AG04450 (cell line): ENCODE measurements at places on chromosomes 5 and 9.

DNA sequence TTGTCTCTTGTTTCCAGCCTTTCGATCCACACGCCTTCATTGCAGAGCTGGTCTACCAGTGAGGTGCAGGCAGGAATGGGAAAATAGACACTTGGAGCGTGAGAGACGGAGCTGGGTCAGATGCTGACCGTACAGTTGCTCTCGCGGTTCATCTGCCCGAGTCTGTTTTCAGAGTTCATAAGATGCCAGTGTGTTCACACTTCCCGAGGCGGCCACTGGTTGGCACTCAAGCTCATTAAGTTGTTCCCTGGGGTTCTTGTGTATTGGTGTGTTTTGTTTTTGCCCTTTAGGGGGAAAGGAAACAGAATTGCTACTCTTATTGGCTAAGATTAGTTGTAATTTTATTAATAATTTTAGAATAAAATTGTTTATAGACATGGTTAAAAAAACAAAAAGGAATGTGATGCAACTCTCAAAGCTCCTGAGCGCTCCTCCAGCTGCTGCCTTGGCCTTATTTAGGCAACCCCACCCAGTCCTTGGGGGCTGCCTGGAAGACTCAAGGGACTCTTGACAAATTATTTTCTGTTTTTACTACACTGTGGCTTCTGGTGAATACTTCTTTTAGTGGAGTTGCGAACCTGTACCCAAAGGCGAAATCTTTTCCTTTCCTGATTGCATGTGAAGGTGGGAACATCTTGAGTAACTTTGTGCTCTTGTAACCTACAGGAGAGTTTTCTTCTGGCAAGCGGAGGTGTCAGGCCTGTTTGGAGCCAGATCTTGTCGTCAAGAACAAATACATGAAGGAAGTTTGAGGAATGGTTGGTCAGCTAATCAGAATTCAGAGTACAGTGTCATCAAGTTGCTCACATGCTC is 146.1 kb downstream of the MAST4 start:
- DNase-seq, result no peak

DNA sequence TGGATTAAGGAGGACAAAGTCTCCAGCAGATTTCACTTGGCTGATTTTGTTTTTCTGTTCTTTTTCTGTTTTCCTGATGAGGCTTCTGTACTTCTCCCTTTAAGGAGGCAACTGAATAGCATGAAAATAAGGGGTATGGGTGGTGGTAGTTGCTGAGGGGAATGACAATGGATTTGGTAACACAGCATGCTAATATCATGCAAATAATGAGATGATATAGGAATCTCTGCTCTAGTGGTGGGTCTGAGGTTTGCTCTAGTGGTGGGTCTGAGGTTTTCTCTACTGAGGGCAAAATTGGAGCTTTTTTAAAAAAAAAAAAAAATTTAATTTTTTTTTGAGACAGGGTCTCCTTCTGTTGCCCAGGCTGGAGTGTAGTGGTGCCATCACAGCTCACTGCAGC is 139.7 kb downstream of the C9orf152 start:
- no peak for DNase-seq

GRCh38 chr9:129362287-129363000 is 184.4 kb upstream of the IER5L start:
- no peak for DNase-seq

GRCh38 chr5:72301557-72301956 is 18.5 kb downstream of the MRPS27 start:
- DNase-seq, result no peak

DNA sequence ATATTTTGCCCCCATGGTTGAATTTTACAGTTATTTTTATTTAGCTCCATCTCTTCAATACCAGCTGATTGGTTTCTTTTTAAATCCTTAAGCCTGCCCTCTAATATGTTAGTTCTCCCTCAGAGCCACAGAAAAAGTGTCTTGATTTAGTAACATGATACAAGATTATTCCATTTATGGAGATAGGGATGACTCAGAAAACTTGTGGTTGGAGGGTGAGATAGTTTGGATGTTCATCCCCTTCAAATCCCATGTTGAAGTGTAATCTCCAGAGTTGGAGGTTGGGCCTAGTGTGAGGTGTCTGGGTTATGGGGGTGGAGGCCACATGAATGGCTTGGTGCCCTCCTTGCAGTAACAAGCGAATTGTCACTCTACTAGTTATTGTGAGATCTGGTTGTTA is 115.7 kb downstream of the FBXO38 start:
- DNase-seq, result no peak

GRCh38 chr5:67350618-67351201 is 154.1 kb upstream of the CD180 start:
- DNase-seq, result no peak

DNA sequence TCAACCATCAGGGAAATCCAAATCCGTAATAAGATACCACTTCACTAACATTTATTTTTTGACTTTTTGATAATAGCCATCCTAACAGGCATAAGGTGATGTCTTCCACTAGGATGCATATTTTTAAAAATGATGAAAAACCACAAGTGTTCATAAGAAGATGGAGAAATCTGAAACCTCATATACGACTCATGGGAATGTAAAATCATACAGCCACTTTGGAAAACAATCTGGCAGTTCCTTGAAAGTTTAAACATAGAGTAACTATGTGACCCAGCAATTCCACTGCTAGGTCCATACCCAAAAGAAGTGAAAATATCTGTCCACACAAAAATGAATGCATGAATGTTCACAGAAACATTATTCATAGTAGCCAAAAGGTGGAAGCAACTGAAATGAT is 431.0 kb downstream of the ENC1 start:
- DNase-seq, result no peak

DNA sequence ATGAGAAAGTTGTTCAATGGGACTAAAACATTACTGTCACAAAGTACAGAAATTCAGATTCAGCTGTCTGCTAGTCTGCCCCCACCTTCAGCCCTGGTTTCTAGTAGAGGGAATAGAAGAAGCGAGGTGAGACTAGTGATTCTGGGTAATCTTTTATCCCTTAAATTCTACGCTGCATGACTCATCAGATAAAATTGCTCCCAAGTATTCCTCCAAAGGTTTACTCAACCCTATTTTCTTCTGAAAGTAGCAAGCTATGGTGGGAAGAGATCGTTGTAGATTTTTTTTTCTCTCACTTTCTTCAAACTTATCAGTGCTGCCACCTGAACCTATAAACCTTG is 318.9 kb upstream of the RIOK2 start:
- DNase-seq, result no peak

GRCh38 chr9:92726348-92726747 is 38.3 kb downstream of the BICD2 start:
- DNase-seq, result no peak
